Osteocyte (in vitro differentiated cells): ENCODE measurements at places on chromosomes 3 and 15. TPM values are rescaled to one million over a fixed set of nuclear protein-coding genes. Genes with fewer than 3 reads are reported as not detected.

The SCN5A gene
- not detected in 2 replicates for total RNA-seq

The ADAMTSL3 gene
- not detected in 2 replicates for total RNA-seq

The TMCO5A gene
- total RNA-seq, result not detected in 2 replicates

The SLC24A5 gene
- total RNA-seq, result not detected in 2 replicates

The CCDC13 gene
- total RNA-seq, result 0.30 TPM in 1 of 2 replicates, not detected in the other

The UNC13C gene
- total RNA-seq, result 0.13 TPM in 1 of 2 replicates, not detected in the other

The GP9 gene
- not detected in 2 replicates for total RNA-seq

The RTP1 gene
- not detected in 2 replicates for total RNA-seq

The GUCA1C gene
- total RNA-seq, result not detected in 2 replicates

The MINDY4B gene
- total RNA-seq, result not detected in 2 replicates

The HRG gene
- not detected in 2 replicates for total RNA-seq

The SH2D7 gene
- total RNA-seq, result not detected in 2 replicates

The STIMATE gene
- 22.9 and 25.3 TPM in 2 replicates for total RNA-seq

The QTRT2 gene
- 13.6 and 15.4 TPM in 2 replicates for total RNA-seq

The REC114 gene
- total RNA-seq, result not detected in 2 replicates

The CPN2 gene
- not detected in 2 replicates for total RNA-seq

The DISP2 gene
- 1.4 and 1.5 TPM in 2 replicates for total RNA-seq

The CHL1 gene
- not detected in 2 replicates for total RNA-seq

The FBXW12 gene
- total RNA-seq, result not detected in 2 replicates

The KLHL40 gene
- total RNA-seq, result not detected in 2 replicates

The GOLGA6A gene
- total RNA-seq, result 0.21 TPM in 1 of 2 replicates, not detected in the other

The SKOR1 gene
- total RNA-seq, result 0.42 and 0.48 TPM in 2 replicates

The EIF5A2 gene
- 20.5 and 24.3 TPM in 2 replicates for total RNA-seq

The TRAT1 gene
- not detected in 2 replicates for total RNA-seq

The CALML4 gene
- 1.8 and 2.0 TPM in 2 replicates for total RNA-seq

The PARP15 gene
- total RNA-seq, result 0.08 TPM in 1 of 2 replicates, not detected in the other

The UBXN7 gene
- total RNA-seq, result 86.7 and 91.2 TPM in 2 replicates

The TTC23 gene
- 23.1 and 23.5 TPM in 2 replicates for total RNA-seq

The ST8SIA2 gene
- total RNA-seq, result 2.1 and 3.5 TPM in 2 replicates

The FSIP1 gene
- total RNA-seq, result 0.31 and 0.54 TPM in 2 replicates

The IL16 gene
- total RNA-seq, result not detected in 2 replicates

The ISLR gene
- total RNA-seq, result 108 and 110 TPM in 2 replicates

The ACAD9 gene
- total RNA-seq, result 45.4 and 50.8 TPM in 2 replicates

The VILL gene
- total RNA-seq, result 2.3 and 2.7 TPM in 2 replicates

The CGNL1 gene
- total RNA-seq, result 5.5 and 6.2 TPM in 2 replicates

The CLDN16 gene
- not detected in 2 replicates for total RNA-seq

The CD96 gene
- total RNA-seq, result not detected in 2 replicates

The EFCC1 gene
- 0.13 TPM in 1 of 2 replicates, not detected in the other for total RNA-seq

The FBN1 gene
- 1,012 and 1,104 TPM in 2 replicates for total RNA-seq

The MGLL gene
- total RNA-seq, result 102 and 112 TPM in 2 replicates

The FAM107A gene
- not detected in 2 replicates for total RNA-seq

The ISG20 gene
- 8.4 and 10.2 TPM in 2 replicates for total RNA-seq

The PLSCR4 gene
- 43.4 and 44.3 TPM in 2 replicates for total RNA-seq

The KBTBD8 gene
- total RNA-seq, result 0.37 and 0.75 TPM in 2 replicates

The ZIC4 gene
- 8.6 and 8.8 TPM in 2 replicates for total RNA-seq

The CFAP100 gene
- total RNA-seq, result not detected in 2 replicates

The CSPG4 gene
- 43.3 and 48.1 TPM in 2 replicates for total RNA-seq

The GOLGA8K gene
- 0.75 and 1.7 TPM in 2 replicates for total RNA-seq

The ABHD10 gene
- 24.3 and 25.5 TPM in 2 replicates for total RNA-seq

The C3orf22 gene
- total RNA-seq, result not detected in 2 replicates

The TTLL13 gene
- not detected in 2 replicates for total RNA-seq

The MAP2K5 gene
- 26.1 and 26.9 TPM in 2 replicates for total RNA-seq

The CNTN3 gene
- total RNA-seq, result 0.29 and 0.35 TPM in 2 replicates

The PLCH1 gene
- total RNA-seq, result not detected in 2 replicates

The GOLGA6D gene
- total RNA-seq, result not detected in 2 replicates
